ENCODE measurements at places on chromosomes 3 and 15.

GRCh38 chr3:149615731-149616221 lies 42.0 kb downstream of the WWTR1 start:
- DNase-seq: no peak

DNA sequence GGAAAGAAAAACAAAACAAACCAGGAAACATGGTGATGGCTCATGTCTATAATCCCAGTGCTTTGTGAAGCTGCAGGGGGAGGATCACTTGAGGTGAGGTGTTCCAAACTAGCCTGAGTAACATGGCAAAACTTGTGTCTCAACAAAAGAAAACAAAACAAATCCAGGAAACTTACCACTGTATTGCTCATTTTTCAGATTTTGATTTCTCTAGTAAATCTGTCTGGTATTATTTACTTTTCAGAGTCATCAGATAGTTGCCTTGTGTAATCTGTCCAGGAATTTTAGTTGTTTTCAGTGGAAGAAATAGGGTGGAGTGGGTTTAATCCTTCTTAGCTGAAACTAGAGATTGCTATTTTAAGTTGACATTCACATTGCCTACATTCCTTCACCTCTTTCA lies 91.8 kb upstream of the ALCAM start:
- no peak for DNase-seq

DNA sequence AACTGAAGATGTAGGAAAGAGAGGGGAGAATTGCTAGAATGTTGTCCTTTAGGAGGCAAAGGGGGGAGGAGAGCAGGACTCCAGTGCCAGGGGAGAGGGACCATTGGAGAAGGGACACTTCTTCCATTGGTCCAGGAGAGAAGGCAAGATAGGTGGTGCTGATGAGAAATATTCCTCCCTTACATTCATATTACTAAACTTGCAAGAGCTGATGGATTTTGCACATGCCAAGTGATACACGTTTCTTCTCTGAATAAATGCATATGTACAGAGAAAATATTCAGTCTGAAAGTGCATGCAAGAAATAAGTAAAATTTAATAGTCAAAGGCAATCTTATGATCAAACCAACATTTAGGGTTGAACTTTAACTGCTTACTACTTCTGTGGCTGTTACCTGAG lies 21.5 kb upstream of the SPTSSB start:
- no peak for DNase-seq

- no peak for DNase-seq
Measured at GRCh38 chr3:8766148-8766547, 3.3 kb downstream of the OXTR start.

DNA sequence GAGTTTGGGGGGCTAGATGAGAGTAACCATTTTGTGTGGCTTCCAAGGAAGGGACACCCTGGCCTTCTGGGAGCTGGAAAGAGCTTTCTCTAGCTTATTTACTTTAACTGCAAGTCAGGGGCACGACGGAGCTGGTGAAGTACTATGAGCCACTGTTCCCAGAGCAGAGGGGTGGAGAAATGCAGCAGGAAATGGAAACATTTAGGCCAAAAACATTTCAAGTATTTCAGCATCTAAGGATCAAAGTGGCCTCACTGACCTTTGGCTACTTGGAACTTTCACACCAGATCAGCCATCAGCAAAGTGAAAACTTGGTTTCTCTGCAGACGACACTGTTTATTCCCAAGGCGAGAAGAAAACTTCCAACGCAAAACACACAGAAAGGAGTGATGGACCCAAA lies 7.9 kb downstream of the DGKG start:
- DNase-seq: no peak

Measured in foreskin melanocyte (primary cell).